Stimulated activated CD8-positive, alpha-beta memory T cell treated with anti-CD3 and anti-CD28 coated beads, Interleukin-7, amount 100 ng/mL, for 24 hours (primary cell): ENCODE measurements at places on chromosomes 7 and 10.

- DNase-seq, result no peak
Measured at GRCh38 chr10:132591166-132591971, 53.8 kb downstream of the INPP5A start.

DNA sequence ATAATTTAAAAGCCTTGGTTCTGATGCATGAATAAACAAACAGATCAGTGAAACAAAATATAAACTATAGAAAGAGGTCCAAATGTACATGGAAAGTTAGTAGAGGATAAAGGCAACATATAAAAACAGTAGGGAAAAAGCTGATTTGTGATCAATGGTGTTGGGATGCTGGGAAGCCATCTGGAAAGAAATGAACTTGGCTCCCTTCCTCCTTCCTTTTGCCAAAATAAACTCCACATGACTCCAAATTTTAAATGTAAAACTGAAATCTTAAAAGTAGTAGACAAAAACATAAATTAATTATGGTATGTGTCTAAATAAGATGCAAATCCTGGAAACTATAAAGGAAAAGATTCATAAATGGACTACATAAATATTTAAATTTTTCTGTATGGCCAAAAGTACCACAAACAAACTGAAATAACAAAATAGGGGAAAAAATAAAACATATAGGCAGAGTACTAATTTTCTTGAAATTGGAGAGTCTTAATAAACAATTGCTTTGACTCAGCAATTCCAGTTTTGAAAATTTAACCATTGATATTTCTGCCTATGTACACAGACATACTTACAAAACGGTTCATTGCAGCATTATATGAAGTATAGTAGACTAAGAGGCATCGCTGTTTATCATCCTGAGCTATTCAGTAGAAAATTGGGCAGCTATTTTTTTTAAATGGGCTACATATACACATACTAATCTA lies 77.0 kb upstream of the TRIM24 start:
- DNase-seq, result no peak

- no peak for DNase-seq
Measured at GRCh38 chr7:47847207-47847606, 101.1 kb downstream of the PKD1L1 start.

DNA sequence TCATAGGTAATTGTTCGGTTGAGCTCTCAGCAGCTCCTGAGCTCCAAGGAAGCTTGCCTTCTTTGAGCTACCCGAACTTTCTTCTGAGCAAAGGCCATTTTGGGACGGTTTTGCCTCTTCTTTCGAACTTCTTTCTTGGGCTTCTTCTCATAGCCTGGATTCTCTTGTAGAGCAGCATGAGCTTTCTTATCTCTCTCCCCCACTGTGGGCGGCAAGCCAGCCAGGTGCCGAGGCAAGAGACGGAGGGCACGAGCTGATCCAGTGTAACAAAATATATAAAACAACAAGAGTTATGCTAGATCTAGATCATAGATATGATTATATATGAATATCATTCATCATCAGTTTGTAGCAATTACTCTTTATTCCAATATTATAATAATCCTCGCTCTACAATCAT lies 16.5 kb upstream of the KNDC1 start:
- no peak for DNase-seq

DNA sequence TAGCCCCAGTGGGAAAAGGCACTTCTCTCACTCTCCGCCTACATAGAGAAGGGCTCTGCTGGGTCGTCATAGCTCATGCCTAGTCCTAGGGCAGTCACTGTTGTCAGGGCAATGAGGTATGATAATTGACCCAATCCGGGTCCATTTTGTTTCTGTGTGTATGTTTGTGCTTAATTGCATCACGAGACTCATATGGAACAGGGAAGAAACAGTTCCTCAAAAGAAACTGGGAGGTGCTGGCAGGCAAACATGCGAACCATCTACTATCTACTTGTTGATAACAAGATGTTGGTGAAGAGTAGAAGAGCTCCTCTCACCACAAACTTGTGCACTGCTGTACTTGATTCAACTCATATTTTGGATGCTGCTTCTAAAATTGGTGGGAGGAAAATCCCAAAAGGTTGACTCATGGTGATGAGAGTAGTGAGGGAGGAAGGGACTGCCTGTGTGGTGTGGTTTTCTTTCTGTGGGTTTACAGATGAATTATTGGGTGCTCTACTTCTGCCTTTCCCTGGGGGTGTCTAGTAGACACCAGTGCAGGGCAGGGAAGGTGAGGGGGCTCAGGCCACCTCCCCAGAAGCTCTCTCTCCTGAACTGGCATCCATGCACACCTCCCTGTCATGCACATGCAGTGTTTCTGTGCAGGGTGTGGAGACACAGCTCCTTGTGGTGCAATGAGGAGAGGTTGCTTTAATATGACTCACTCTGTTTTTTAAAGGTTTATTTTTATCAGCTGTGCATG lies 29.4 kb downstream of the LSMEM1 start:
- no peak for DNase-seq

- no peak for DNase-seq
Measured at GRCh38 chr7:55055479-55055878, 36.7 kb downstream of the EGFR start.

- no peak for DNase-seq
Measured at GRCh38 chr7:33596686-33597085, 308.7 kb upstream of the BMPER start.

DNA sequence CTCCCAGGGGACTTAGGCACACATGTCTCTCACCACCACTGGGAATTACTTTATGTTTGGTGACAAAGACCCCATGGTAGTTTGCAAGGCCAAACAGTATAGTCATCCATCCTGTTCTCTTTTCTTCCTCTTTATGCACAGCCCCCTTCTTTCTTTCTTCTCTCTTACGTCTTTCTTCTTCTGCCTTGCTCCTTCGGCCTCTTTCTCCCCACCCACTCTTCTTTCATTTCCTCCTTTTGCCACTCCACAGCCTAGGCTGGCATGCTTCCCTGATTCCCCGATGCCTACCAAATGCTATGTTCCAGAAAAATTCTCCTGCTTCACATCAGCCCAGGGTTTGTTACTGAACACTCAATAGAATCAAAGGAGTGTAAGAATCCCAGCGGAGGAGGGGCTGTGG lies 62.4 kb upstream of the MKLN1 start:
- no peak for DNase-seq

DNA sequence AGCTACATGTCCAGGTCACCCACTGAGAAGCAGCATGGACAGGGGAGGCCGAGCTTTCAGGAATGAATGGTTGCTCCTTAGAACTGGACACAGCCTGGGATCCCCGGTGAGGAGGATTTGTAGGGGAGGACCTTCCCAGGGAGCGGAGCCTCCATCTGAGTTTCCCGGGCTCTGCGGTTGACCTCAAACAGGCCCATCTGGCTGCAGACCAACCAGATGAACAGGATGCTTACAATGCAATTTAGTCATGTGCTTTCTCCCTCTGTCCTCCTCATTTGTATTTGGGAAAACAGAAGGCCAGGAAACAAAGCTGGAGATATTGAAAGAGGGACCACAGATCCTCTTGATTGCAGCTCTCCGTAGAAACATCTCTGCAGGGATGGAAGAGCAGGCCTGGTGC lies 104.8 kb downstream of the EMX2 start:
- no peak for DNase-seq

- no peak for DNase-seq
Measured at GRCh38 chr7:111238886-111239285, 148.0 kb downstream of the LRRN3 start.

DNA sequence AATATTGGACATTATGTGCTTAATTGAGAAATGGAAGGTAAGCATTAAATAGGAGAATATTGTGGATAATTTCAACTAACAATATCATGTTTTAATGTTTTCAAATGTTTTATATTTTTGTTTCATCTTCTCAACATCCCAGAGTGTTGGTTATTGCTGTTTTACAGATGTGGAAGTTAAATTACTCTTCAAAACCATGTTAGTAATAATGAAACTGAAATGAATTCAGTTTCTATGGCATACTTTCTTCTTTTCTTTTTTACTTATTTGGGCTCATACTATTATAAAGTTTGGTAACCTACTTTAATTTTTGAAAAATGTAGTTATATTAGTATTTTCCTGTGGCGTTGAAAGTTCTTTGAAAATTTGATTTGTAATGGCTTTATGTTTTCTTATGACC lies 4.2 kb downstream of the GLRX3 start:
- DNase-seq, result no peak

DNA sequence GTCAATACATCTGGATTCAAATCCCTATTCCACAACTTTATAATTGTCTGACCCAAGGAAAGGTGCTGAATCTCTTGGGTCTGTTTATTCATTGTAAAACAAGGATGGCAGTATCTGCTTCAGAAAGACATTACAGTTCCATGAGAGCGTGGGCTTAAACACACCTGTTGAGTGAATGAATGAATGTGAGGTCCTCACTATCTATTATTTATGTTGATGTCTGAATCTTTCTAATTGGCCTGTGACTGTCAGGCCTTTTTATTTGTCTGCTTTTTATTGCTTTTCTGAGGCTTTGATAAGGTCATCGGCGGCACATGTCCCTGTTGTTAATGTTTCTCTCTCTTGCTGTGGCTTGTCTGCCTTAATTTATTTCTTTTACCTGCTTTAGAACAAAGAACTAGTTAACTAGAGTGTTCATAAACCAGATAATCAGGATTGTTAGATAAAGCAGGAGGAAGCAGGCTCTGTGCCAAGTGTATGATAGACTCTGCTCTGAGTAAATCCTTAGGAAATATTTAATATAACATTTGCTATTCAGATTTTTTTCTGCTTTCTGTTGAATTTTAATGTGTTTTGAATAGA lies 42.3 kb upstream of the CYCS start:
- DNase-seq, result no peak

DNA sequence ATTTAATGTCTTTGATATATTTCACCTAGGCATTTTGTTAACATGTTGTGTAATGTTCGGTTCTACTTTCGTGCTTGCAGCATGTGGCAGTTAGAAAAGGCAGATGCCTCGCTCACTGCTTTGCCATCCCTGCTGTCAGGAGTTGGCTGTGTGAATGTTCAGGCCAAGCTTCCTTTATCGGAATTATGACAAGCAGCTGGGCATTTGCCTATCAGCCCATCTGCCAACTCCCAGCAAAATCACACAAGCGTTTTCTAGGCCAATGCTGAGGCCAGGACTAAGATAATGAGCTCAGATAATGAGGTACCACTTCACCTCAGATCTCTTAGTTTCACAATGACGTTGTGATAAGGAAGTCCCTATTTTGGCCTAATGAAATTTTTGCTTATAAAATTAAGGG lies 212.7 kb upstream of the FAM3C start:
- DNase-seq, result no peak

DNA sequence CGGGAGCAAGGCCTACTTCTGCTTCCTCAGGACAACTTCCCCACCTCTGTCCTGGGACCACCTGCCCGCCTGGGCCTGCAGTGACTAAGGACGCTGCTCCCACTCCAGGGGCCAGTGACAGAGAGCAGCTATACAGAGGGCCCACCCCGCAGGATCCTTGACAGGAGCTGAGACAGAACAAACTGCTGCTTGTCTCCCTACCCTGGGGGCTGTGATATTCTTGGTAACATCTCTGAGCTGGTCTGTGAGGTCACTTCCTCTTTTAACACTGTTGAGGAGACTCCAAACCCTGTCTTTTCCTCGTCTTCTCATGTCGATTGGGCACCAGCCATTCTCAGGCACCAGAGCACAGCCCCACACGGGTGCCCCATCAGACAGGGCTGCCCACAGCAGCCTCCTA lies 6.9 kb upstream of the MRPS24 start:
- DNase-seq, result no peak

DNA sequence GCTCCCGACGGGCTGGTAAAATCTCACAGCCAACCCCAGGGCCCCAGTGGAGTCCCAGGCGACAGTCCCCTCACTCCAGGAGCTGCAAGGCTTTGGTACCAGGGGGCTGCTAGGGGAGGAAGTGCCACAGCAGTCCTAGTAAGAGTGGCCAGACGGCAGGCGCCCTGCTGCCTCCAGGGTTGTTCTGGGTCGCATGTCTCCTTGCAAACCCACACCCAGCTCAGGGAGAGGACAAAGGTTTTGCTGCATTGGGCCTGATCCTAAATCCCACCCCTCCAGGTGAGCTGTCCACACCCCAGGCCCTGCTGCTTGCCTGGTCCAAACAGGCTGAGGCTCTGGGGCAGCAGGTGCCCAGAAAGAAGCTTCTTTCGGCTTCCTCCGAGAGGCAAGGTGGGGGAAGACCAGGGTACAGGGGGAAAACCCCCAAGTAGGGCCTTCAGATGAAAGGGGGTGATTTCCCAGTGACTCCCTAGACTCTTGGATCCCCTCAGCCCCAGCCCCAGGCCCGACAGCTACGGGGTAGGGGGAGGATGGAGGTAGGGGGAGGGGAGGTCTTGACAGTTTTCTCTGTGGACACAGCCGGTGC lies 4.2 kb upstream of the KCP start:
- no peak for DNase-seq

DNA sequence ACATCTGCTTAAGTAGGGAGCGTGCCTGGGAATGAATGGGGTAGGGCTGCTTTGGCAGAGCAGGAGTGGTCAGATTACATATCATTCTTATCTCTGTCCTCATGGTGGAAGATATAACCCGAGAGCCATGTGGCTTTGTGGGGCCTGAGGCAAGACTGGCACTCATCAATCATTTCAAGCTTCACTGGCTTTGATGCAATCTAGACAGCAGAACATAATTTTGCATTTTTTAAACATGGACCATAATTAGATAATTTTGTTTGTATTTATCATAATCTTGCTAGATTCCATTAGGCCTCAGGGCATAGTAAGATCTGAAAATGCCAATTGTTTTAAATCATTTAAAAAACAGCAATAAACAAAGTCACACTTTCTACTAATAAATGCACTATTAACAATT lies 480.3 kb downstream of the NXPH1 start:
- no peak for DNase-seq

DNA sequence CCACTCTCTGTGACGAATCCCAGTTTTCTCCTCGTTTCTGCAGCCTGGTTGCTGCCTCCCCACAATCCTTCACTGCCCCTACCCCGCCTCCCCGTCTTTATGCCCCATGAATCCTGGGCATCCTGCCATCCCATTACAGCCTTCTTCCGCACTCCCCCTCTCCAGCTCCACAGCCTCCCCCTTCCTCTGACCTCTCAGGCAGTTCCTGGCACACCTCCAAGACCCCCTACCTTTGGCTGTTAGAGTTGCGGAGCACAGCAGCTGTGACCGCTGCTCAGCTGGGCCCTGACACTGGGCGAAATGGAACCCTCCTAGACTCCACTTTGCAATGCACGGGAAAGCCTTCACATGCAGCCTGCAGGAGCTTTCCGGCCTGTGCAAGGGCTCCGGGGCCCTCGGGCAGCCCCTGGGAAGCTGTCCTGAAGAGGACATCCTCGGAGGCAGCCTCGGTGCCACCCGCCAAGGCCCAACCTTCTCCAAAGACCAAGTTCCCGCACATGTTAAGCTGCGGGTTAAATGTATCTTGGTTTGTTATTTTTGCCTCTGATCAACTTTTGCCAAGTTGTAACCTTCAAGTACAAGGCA lies 400.7 kb upstream of the MKI67 start:
- DNase-seq, result no peak

DNA sequence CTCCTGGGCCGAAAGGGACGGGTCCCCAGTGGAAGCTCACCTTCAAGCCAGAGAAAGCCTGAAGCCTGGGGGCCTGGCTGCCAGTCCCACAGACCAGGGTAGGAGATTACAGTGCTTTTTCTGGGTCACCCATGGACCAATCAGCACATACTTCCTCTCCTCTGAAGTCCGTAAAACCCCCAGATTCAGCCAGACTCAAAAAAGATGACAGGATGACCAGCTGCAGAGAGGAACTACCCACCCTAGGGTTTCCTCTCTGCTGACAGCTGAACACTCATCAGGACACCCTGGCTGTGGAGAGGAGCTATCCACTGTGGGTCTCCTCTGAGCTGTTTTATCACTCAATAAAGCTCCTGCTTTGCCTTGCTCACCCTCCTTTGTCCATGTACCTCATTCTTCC lies 78.0 kb downstream of the SAMD9 start:
- no peak for DNase-seq
